Body of pancreas (tissue), 4 donors: ENCODE measurements at places on chromosomes 6 and 20.

DNA sequence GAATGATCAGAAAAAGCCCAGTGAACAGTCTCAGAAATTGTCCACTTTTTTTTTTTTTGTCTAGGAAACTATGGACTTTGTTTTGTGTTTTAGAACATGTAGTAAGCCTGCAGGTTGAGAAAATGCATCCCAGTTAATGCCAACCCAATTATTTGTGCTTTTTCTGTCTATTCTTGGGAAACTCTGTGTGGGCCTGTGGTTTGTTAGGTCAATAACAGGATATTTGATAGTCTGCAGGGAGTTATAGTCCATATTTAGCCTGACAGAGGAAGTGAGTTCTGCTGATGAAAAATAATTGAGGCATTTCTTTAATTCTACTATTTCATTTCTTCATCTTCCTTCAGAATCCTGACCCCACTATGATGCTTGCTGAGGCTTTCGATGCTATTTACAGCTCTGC, 154.0 kb upstream of the LAMP5 start:
- DNase-seq: no peak

DNA sequence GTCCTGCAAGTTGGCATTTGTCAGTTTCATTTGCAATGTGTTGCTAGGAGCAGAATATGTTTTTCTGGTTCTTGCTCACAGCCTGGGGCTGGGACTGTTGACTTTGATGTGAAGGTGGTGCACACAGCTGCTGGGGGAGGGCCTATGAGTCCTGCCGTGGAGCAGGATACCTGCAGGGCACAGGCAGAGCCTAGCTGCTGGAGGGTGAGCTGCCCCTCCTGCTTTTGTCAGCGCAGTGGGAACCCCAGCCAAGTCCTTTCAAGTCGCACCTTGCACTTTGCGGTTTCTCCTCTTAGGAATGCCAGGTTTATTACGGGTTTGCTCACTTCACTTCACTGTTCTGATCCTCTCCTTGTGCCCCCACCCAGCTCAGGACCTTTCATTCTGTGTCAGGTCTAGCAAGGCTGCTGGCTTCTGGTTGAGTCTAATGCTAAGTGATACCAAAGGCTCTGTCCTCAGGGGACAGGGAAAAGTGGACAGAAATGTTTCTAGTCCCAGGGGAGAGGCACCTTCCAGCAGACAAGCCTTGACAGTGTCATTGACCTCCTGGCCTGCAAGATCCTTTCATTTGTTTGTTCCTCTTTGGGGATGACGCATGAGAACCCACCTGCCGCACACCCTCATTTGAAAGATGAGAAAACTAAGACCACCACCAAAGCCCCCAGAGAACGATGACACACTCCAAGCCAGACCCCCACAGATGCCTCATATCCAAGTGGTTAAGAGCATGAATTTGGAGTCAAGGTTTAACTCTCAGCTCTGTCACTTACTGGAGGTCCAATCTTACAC, 2.7 kb upstream of the SPO11 start:
- no peak for DNase-seq

DNA sequence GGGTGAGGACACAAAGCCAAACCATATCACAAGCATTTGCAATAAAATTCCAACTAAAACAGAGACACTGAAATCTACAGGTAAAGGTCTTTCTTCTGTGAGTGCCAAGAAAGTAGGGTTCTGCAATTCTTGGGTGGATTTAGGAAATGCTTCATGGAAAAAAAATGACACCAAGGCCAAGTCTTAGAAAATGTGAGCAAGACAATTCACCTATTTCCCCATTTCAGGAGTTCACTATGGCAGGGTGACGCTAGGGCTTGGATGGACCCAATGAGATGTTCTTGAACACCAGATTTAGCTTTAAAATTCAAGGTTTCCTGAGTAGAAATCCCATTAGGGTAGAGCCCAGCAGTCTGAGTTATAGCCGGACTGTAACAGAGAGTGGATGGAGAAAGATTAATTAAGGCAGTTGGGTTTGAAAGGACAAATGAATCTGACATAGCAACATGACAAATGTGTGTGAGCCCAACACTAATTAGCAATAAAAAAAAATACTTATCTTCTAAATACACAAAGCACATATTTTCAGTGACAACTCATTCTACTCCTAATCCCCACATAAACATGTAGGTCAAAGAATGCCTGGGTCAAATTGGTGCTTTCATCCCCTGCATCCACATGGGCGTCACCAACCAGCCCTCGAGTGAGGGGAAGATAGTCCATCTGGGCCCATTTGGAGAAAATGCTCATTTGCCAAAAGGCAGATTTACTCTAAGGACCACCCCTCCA, 180.4 kb upstream of the JARID2 start:
- no peak for DNase-seq

DNA sequence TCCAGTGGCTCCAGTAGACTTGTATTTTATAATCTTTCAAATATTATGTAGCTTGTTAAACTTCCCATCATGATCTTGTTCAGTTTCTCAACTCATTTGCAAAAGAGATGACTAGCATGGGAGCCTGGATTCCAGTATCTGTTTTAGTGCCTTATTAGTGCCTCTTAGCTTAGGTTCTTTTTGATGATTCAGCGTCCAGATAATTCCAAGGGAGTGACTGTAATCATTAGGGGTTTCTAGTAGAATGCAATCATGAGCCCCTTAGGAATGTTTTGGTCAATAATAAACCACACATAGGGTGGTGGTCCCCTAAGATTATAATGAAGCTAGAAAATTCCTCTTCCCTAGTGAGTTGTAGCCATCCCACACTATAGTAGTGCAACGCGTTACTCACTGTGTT, 7.0 kb downstream of the CD2AP start:
- DNase-seq: no peak

- no peak for DNase-seq
Measured at GRCh38 chr20:49445176-49445575, 37.3 kb downstream of the KCNB1 start.

DNA sequence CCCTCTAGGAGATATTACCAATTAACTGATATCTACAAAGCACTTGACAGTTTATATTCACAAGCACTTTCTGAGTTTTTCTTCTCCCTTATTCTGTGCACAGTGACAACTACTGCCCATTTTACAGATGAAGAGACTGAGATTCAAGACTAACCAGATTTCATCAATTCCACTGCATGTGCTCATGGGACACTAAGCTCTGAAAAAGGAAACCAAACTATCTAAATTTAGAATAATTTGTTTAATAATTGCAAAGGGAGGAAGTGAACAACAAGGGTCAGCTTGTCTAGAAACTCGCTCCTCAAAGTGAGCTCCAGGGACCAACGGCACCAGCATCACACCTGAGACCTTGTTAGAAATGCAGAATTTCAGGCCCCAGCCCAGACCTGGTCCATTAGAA, 50.8 kb upstream of the MYLIP start:
- no peak for DNase-seq

GRCh38 chr6:5181510-5182317, 79.0 kb downstream of the LYRM4 start:
- no peak for DNase-seq

DNA sequence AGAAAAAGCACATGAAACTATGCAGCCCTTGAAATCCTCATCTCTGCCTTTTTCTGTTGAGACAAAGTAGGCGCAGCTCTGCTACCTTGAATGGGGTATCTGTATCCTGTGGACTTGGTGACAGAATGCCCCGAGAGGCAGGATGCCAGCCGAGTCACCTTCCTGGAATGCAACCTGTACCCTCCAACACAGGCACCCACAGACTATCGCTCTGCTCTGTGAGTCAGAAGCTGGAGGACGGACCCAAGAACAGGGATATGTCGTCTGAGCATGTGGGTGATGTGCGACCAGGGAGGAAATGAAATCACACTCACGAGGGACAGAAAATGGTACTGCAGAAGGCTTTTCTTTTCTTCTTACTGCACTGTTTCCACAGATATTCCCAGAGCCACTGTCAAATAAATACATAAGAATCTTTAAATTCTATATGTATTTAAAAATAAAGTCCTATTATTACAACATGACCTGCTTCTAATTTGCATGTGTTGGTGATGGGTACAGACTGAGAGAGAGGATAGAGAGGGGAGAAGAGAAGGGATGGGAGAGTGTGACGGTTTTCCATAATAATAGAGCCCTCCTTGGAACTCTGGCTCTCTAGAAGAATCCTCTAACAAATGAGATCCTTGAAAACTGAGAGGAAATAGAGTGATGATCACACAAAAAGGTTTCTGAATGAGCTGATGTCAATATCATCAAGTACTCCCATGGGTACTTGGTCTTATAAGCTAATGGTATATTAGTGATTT, 308.1 kb downstream of the FOXC1 start:
- DNase-seq: peak; percentile 59

DNA sequence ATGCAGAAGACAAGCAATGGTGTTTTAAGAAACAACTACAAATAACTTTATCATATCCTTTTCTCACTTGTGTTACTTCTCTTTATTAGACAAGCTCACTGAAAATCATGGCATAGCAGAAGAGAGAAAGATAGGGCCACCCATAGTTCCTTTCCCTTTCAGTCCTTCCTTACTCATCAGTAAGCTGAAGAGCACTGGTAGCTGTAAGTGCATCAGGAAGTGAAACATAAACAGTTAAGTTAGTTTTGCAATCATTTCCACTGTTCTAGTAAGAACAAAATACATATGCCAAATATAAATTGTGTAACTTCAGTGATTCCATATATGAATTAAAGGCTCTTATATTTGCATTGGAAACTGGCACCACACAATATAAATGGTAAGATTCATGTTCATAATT, 220.1 kb downstream of the HACE1 start:
- DNase-seq: no peak

DNA sequence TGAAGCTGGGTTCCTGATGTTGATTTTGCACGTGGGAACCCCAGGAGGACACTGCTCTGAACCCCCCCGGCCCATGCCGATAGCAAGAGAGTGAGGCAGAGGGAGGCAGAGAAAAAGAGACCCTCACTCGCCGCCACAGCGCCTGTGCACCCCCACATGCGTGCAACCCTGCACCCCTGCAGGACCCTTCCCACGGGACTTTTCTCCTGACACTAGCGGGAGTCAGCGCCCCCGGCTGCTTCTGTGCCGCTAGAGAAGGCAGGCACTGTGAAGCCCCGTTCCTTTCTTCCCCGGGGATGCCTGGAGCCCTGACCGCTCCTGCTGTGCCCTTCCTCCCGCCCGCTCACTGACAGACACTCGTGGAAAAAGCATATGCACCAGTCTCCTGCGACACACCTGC, 67.4 kb downstream of the GMPR start:
- DNase-seq: no peak

DNA sequence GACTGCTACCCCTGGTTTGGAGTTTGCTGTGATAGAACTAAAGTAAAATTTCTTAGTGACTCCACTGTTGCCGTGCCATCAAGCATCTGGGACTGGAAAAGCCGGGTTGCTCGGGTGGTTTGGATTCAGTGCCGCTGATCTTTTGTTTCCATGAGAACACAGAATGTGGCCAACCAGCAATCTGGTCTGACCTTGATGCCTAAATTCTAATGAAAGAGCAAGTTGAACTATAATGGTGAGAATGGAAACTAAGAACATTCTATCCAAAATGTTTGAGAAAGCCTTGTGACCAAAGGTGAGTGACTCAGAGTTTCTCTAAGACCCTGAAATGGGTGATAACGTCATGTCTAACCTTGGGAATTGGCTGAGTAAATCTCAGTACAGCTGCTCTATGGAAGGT, 9.9 kb upstream of the PI16 start:
- DNase-seq: peak; percentile 46

- peak; percentile 12 for DNase-seq
Measured at GRCh38 chr6:154705471-154706113, 27.6 kb upstream of the SCAF8 start.

- no peak for DNase-seq
Measured at GRCh38 chr6:2652611-2653010, 98.1 kb downstream of the MYLK4 start.

- no peak for DNase-seq
Measured at GRCh38 chr6:14759976-14760672, 485.7 kb upstream of the JARID2 start.

GRCh38 chr20:51230727-51231126, 207.8 kb upstream of the KCNG1 start:
- no peak for DNase-seq

- no peak for DNase-seq
Measured at GRCh38 chr20:63547725-63548480, at the start of gene SRMS. SRMS (minus strand) TSS chr20:63547749; CDS start chr20:63547463, 286 bp downstream.

- DNase-seq: no peak
Measured at GRCh38 chr6:116364321-116364720, 6.4 kb upstream of the DSE start.

DNA sequence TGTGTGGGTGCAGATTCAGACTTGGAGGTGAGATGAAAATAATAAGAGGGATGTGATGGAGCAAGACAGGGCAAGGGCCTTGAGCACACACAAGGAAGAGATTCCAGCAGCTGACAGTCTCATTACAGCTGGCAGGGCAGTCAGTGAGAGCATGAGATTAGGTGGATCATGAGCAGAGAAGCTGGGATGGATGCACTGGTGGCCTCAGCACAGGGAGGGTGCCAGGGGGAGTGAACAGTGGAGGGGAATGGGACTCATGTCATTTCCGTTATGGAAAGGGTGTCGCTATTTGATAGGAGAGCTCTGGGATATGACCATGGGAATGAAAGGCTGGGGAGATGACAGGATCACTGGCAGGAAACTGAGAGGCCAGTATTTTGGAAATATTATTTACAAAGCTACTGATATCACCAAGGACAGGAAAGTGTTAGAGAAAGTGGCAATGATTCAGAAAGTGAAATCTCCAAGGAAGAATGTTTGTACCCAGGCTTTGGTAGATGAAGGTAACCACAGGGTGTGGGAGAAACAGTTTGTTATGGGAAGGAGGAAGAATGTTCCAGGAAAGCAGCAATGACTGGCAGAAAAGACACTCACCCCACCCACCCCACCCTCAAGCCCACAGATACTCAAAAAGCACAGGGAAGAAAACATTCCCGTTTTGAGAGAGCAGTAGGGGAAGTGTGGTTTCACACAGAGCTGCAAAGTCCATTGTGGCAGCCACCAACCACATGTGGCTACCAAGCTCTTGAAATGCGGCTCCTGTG, 214.7 kb upstream of the PROKR2 start:
- DNase-seq: no peak

- no peak for DNase-seq
Measured at GRCh38 chr20:48489046-48489463, 338.7 kb downstream of the PREX1 start.

DNA sequence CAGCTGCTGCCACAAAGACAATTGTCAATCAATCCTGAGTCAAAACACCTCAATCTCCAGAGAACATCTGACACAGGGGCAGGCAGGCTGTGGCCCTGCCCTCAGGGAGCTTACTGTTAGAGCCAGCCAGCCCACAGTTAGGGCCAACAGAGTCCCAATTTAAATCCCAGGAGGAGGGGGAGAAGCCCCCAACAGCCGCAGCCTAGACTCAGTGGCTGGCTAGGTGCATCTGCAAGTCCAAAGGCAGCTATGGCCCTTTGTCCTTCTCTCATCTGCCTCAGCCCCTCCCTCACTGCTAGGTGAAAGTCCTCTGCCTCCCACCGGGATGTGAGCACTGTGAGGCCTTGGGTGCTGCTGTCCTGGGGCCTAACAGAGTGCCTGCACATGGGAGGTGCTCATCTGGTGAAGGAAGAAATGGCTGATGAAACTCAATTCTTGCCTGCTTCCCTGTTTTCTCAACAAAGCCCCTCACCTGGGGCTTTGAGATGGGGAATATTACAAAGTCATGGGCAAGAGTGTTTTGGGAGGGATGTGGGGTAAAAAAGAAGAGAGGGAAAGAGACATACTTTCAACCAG, 33.7 kb upstream of the VEGFA start:
- no peak for DNase-seq
